PC-9 (cell line): ENCODE measurements at places on chromosomes 7 and 10. TPM values are rescaled to one million over a fixed set of nuclear protein-coding genes. Genes with fewer than 3 reads are reported as not detected.

DNA sequence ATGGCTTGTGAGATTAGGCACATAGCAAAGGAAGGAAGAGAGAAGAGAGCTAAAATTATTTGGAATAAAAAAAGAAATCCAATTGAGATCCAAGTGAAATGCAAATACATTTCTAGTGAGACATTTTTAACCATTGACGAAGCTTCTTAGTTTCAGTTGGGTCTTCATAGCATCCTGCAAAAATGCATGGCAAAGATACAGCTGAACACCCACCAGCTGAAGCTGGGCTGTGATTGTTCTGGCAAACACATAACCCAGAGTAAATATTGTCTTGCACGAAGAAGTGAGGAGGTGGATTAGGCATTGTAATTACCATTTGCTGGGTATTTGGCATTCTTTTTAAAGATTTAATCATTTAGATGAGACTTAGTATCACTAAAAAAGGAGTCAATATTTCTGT is 409.4 kb downstream of the GRM8 start:
- no peak for DNase-seq
- H3K27me3 ChIP-seq: no peaks in the 10 kb centered on the region

Gene EPO
- 0.30 and 0.44 TPM in 2 replicates for total RNA-seq

Gene CYP2C8
- not detected in 2 replicates for total RNA-seq

Gene IDI2
- not detected in 2 replicates for total RNA-seq

Gene FGFBP3
- total RNA-seq: 0.68 and 1.0 TPM in 2 replicates

Gene ZMIZ2
- total RNA-seq: 97.5 and 142 TPM in 2 replicates

Gene HYCC1
- 25.1 and 28.2 TPM in 2 replicates for total RNA-seq

DNA sequence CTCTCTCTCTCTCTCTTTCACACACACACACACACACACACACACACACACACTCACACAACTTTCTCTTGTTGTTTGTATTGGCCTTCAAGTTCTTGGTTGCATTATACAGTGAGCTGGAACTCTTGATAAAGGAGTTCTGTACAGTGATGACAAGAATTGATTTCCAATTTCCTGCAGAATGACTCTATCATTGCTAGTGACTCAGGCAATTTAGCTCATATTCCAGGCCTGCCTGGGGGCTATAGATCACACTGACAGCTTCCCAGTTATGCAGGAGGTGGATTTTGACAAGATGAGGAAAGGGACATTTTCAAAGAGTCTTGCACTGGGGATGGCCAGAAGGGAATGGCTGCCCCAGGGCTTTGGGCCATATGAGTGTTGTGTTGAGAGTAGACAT is 508.8 kb downstream of the TYW1 start:
- no peak overlapping the region for H3K27ac ChIP-seq
- no peak for DNase-seq
- no peaks in the 10 kb centered on the region for H3K4me1 ChIP-seq
- peaks cover 9% of the 10 kb centered on the region for H3K27me3 ChIP-seq
- H3K36me3 ChIP-seq: no peaks in the 10 kb centered on the region
- H3K4me3 ChIP-seq: no peak overlapping the region

GRCh38 chr10:34091635-34092195 is 723.4 kb downstream of the PARD3 start:
- H3K36me3 ChIP-seq: no peaks in the 10 kb centered on the region
- H3K27me3 ChIP-seq: no peaks in the 10 kb centered on the region
- H3K4me3 ChIP-seq: no peak overlapping the region
- no peak for DNase-seq
- H3K4me1 ChIP-seq: no peaks in the 10 kb centered on the region

Gene GPC2
- total RNA-seq: 4.5 and 10.0 TPM in 2 replicates

Gene TBX20
- 1.1 and 1.7 TPM in 2 replicates for total RNA-seq

DNA sequence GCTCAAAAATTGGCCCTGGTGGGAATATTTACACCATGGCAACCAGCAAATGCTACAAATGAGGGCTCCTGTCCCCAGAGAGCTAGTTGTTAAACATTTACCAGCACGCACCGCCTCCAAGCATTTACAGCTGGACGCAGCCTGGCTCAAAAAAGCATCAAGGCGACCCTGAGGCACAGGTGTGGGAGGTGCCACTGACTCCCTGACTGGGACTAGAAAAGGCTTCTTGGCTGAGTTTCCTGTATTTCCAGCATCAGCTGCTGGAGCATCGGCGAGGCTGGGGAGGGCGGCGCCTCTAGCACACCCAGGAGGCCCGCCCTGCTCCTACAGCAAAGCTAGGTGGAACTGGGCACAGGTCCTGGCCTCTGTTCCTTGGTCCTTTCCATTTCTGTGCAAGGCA is 43.5 kb upstream of the ZRANB1 start:
- no peak overlapping the region for H3K4me3 ChIP-seq
- H3K36me3 ChIP-seq: no peaks in the 10 kb centered on the region
- H3K4me1 ChIP-seq: peaks cover under 1% of the 10 kb centered on the region; the same call in 1 of the 2 replicates
- no peak for DNase-seq

Gene WNT8B
- total RNA-seq: not detected in 2 replicates

GRCh38 chr10:5360318-5360915 is 4.3 kb upstream of the UCN3 start:
- H3K27me3 ChIP-seq: no peaks in the 10 kb centered on the region
- H3K4me1 ChIP-seq: no peaks in the 10 kb centered on the region
- no peak overlapping the region for H3K27ac ChIP-seq
- no peak for DNase-seq
- H3K36me3 ChIP-seq: no peaks in the 10 kb centered on the region

- H3K27me3 ChIP-seq: no peaks in the 10 kb centered on the region
- H3K4me1 ChIP-seq: peaks cover 82% of the 10 kb centered on the region
- DNase-seq: no peak
- no peak overlapping the region for H3K27ac ChIP-seq
- H3K4me3 ChIP-seq: no peak overlapping the region
- no peaks in the 10 kb centered on the region for H3K36me3 ChIP-seq
Observed at GRCh38 chr10:71250842-71251241, 38.5 kb downstream of the UNC5B start.

GRCh38 chr7:94280851-94281250 is 113.8 kb upstream of the COL1A2 start:
- H3K36me3 ChIP-seq: no peaks in the 10 kb centered on the region
- DNase-seq: no peak
- H3K27ac ChIP-seq: no peak overlapping the region
- no peaks in the 10 kb centered on the region for H3K27me3 ChIP-seq
- H3K4me3 ChIP-seq: no peak overlapping the region
- no peaks in the 10 kb centered on the region for H3K4me1 ChIP-seq

GRCh38 chr10:78952686-78953085 is 116.1 kb upstream of the ZMIZ1 start:
- no peak for DNase-seq
- H3K27ac ChIP-seq: no peak overlapping the region
- peaks cover 2% of the 10 kb centered on the region for H3K4me1 ChIP-seq
- no peaks in the 10 kb centered on the region for H3K36me3 ChIP-seq
- no peaks in the 10 kb centered on the region for H3K27me3 ChIP-seq

Gene SCART1
- total RNA-seq: 1.0 and 2.0 TPM in 2 replicates

DNA sequence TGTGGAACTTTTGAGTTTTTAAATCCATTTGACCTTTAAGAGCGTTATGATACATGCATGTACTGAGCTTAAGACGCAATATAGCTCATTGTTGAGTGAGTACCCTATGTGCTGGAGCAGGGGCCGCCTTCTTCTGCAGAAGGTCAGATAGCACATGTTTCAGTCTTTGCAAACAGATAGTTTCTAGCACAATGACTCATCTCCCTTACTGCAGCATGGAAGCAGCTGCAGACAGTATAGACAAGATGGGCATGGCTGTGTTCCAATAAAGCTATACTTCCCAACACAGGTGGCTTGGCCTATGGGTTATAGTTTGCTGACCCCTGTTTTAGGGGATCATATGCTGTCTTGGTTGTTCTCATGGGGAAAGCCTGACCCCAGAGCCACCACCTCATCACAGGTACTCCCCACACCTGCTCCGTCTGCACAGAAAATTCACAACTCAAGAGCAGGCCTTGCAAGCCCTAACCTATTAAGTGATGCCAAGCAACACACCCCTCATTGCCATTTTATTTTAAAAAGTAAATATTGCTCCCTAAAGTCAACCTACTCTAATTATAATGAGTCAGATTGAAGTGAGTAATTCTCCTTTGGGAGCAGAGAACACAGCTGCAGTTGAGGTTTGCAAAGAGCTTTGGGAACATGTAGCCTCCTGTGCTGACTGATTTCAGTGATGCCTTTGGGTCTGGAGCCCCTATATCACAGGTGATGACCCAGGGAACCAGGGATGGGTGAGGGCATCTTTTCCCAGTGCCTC is 330.1 kb downstream of the PAXIP1 start:
- peaks cover 82% of the 10 kb centered on the region for H3K27me3 ChIP-seq
- H3K36me3 ChIP-seq: no peaks in the 10 kb centered on the region
- no peak for DNase-seq
- H3K4me1 ChIP-seq: no peaks in the 10 kb centered on the region

- DNase-seq: no peak
- no peaks in the 10 kb centered on the region for H3K36me3 ChIP-seq
- H3K27ac ChIP-seq: peak overlapping the region; percentile 71
- H3K4me1 ChIP-seq: peaks cover 83% of the 10 kb centered on the region
- H3K4me3 ChIP-seq: no peak overlapping the region
- no peaks in the 10 kb centered on the region for H3K27me3 ChIP-seq
Observed at GRCh38 chr10:102632394-102633111, 11.7 kb upstream of the TRIM8 start.

- DNase-seq: no peak
- no peak overlapping the region for H3K4me3 ChIP-seq
- H3K4me1 ChIP-seq: no peaks in the 10 kb centered on the region
- H3K36me3 ChIP-seq: peaks cover 75% of the 10 kb centered on the region
- H3K27ac ChIP-seq: no peak overlapping the region
Observed at GRCh38 chr7:88208521-88208920, 11.3 kb downstream of the SRI start.

Gene UBE2H
- 211 TPM in 2 replicates for total RNA-seq

GRCh38 chr10:93760490-93760889 is 2.8 kb downstream of the LGI1 start:
- H3K4me1 ChIP-seq: no peaks in the 10 kb centered on the region
- no peak overlapping the region for H3K4me3 ChIP-seq
- no peak for DNase-seq
- no peak overlapping the region for H3K27ac ChIP-seq
- H3K36me3 ChIP-seq: no peaks in the 10 kb centered on the region
- H3K27me3 ChIP-seq: no peaks in the 10 kb centered on the region

GRCh38 chr7:115748123-115748738 is 282.3 kb downstream of the TFEC start:
- no peak overlapping the region for H3K4me3 ChIP-seq
- H3K36me3 ChIP-seq: no peaks in the 10 kb centered on the region
- H3K4me1 ChIP-seq: no peaks in the 10 kb centered on the region
- no peak overlapping the region for H3K27ac ChIP-seq
- DNase-seq: no peak

Gene MKI67
- total RNA-seq: 75.2 and 114 TPM in 2 replicates

DNA sequence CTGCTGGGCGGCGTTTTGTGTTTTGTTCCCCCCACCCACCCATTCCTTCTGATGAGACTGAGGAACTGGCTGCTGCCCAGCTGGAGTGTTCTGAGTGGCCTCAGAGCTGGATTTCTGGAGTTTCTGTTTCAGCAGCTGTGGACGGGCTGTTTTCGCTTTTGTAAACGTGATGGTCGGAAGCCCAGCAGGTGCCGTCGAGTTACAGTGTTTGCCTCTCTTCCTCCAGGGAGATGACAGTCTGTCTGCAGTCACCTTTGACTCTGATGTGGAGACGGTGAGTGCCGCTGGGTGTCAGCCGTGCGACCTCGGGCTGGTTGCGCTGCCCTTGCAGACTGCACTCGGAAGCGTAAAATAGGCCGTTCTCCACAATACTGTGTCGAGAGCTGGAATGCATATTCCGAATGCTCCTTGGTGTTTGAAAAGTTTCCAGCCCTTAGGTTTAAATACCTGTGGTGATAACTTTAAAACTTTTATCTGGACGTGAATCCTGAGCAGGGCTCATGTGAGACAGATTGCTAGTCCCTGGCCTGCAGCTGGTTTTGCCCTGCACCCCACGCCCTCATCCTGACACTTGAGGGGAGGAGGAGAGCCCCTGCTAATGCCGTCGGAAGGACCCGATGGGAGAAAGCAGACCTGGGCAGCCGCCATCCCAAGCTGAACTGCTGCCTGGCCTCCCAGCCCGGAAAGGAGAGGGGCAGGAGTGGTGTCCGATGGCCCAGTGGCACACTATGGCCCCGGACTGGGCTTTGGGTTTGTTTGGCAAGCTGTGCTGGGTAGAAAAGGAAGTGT is 8.3 kb downstream of the IQCE start:
- no peaks in the 10 kb centered on the region for H3K36me3 ChIP-seq
- no peaks in the 10 kb centered on the region for H3K4me1 ChIP-seq

- DNase-seq: no peak
- no peak overlapping the region for H3K4me3 ChIP-seq
- H3K4me1 ChIP-seq: peaks cover 19% of the 10 kb centered on the region
- no peak overlapping the region for H3K27ac ChIP-seq
- H3K27me3 ChIP-seq: no peaks in the 10 kb centered on the region
- no peaks in the 10 kb centered on the region for H3K36me3 ChIP-seq
Observed at GRCh38 chr7:106655703-106656498, 5.1 kb downstream of the CCDC71L start.

DNA sequence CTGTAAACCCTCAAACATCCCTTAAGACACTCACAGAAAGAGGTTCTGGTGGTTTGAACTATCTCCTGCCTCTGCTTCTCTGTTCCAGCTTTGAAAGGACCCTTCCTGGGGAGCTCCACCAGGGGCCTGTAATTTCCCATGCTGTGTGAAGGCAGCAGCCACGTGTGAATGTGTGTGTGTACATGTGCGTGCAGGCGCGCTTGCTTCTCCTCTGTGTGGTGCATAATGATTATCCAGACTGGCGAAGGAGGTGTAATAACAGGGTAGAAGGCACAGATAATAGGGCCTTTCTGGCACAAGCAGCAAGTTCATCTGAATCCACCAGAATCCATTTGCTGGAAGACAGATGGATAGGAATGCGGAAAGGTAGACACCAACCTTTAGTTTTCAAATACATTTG is 466.5 kb downstream of the GRID1 start:
- DNase-seq: no peak
- H3K36me3 ChIP-seq: no peaks in the 10 kb centered on the region
- no peaks in the 10 kb centered on the region for H3K4me1 ChIP-seq
- H3K27ac ChIP-seq: no peak overlapping the region

DNA sequence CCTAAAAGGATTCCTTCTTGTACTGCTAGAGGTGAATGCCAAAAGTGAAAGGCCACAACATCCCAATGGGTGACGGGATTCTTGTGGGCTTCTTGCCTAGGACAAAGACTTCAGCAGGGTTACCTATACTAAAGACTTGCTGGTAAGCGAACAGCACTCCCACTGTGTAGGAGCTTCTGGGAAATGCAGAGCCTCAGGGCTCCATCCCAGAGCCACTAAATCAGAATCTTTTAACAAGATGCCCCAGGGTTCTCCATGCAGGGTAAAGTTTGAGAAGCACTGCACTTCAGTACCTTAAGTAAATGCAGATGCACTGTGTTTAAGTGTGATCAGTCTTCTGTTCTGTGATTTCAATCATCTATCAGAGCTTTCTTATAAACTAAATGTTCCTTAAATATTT is 266.9 kb upstream of the KLF14 start:
- H3K4me1 ChIP-seq: peaks cover 61% of the 10 kb centered on the region
- no peaks in the 10 kb centered on the region for H3K27me3 ChIP-seq
- DNase-seq: no peak
- H3K4me3 ChIP-seq: no peak overlapping the region
- H3K36me3 ChIP-seq: peaks cover 22% of the 10 kb centered on the region
- no peak overlapping the region for H3K27ac ChIP-seq

Gene GLCCI1
- 34.3 and 42.1 TPM in 2 replicates for total RNA-seq

- H3K4me3 ChIP-seq: no peak overlapping the region
- H3K4me1 ChIP-seq: no peaks in the 10 kb centered on the region; the same call in 1 of the 2 replicates
- DNase-seq: no peak
Observed at GRCh38 chr10:74909670-74910069, 83.3 kb downstream of the KAT6B start.

Gene ZNF117
- total RNA-seq: 7.3 and 12.6 TPM in 2 replicates

GRCh38 chr10:47378183-47378510 is 5.9 kb downstream of the ZNF488 start:
- no peak overlapping the region for H3K4me3 ChIP-seq
- peaks cover 8% of the 10 kb centered on the region for H3K4me1 ChIP-seq
- no peak overlapping the region for H3K27ac ChIP-seq
- no peak for DNase-seq
